ENCODE measurements at places on chromosomes 16 and 17.

DNA sequence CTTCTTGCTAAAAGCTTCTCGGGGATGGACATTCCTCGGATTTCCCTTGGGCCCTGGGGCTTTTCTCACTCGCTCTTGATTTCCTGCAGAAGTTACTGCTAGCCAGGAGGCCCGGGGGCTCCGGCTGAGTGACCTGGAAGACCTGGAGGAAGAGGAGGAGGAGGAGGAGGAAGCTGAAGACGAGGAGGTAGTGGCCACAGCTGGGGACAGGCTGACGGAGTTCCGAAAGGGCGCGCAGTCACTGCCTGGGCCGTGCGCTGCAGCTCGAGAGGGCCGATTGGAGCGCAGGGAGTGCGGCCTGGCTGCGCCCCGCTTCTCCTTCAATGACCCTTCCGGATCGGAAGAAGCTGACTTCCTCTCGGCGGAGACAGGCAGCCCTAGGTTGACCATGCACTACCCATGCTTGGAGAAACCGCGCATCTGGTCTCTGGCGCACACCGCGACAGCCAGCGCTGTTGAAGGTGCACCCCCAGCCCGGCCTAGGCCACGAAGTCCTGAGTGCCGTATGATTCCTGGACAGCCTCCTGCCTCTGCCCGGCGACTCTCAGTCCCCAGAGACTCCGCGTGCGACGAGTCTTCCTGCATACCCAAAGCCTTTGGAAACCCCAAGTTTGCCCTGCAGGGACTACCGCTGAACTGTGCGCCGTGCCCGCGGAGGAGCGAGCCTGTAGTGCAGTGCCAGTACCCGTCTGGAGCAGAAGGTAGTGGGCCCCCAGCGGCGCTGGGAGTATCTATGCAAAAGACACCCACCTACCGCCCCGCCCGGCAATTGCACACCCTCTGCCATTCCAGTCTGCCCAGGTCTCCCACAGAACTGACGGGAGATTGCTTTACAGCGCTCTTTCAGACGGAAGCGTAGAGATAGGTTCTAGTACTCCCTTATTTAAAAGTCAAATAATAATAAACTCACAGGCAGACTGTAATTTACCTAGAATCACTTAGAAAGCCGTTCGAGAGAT lies 4.9 kb downstream of the IRX6 start:
- DNase-seq = no peak

DNA sequence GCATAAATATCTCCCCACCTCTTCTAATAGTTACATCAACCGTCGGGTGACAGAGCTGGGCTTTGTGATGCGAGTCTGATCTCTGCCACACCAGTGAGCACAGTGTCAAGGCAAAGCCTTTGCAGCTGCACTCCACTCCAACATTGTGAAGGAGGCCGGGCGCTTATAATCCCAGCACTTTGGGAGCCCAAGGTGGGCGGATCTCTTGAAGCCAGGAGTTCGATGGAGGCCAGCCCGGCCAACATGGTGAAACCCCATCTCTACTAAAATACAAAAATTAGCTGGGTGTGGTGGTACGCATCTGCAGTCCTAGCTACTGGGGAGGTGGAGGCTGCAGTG lies 18.9 kb downstream of the CYB5D2 start:
- DNase-seq = no peak

- no peak for DNase-seq
Measured at GRCh38 chr17:17176341-17176740, 29.8 kb downstream of the PLD6 start.

GRCh38 chr17:31074772-31075555 lies 19.8 kb upstream of the NF1 start:
- DNase-seq = no peak

DNA sequence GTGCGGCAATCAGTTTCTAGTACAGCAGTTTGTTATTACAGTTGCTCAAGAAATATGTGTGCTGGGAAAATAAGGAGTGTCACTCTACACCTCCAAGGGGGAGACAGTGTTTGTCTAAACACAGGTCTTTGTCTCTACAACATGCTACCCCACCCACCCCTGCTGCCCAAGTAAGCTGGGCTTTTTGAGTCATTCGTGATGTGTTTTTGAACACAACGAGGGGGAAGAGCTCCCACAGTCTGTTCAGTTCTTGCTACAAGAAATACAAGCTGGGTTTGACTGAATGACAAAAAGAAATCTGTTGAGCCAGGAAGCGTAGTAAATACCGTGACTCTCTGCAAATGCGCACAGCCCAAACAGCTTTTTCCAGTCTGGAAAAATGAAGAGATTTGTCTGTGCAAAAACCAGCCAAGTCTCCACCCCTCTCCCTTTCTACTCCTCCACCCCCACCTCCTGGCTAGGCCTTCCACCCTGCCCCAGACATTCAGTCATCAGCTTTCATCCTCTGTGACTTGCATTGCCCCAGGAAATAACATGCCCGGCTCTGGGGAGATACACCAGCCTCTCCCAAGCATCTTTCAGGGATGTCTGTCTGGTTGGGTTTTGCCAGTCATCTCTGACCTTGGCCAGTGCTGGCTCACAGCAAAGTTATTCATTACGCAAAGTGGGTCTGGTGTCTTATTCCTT lies 25.7 kb downstream of the CHD9 start:
- DNase-seq = no peak

DNA sequence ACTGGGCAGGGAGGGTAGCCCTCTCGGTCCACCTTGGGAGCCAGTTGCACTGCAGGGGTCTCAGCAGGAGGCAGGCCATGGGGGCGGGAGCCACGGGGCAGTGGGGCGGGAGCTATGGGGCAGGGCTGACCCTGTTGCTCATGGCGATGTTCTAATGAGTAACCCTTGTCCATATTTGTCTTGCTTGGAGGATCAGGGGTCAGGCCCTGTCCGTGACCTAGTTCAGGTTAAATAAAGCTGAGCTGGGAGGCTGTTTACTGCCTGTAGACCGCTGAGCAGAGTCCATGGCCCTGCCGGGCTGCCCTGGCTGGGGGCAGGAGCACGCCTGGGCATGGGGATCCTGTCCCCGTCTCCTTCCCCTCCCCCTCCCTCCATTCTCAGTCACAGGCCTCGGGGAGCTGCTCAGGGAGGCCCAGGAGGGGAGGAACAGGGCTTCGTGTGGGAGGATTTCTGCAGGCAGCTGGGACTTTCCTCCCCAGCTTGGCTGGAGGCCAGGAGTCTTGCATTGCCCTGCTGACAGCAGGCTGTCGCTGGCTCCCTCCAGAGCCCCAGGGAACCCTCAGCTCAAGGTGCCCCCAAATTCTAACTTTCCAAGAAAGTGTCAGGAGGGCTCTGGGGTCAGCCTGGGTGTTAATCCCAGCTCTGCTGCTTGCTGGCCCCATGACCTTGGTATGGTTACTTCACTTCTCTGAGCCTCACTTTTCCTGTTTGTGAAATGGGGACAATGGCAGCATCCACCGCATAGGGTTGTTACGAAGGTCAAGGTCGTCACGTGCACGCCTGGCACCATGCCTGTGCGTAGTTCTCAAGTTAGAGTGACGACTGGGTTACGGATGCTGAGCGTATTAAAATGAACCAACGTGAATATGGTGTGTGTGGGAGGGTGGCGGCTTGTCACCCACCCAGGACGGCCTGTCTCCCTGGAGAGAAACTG lies 6.1 kb upstream of the SERPINF2 start:
- no peak for DNase-seq

DNA sequence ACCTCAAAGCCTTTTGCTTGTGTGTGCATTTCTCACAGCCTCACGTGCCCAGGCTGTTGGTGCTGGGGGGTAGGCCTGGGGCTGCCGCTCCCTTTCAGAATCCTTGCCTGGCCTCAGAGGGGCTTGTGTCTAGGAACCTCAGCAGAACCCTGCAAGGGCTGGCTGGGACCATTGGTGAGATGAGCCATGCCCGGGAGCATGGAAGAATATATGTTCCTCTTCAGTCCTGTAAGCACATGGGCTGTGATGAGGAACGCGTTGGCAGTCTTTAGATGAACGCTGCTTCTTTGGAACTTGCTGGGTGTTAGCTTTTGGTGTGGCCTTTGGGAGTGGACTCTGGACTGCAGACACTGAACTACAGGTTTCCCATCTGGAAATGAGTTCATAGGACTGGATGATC lies 32.0 kb upstream of the SLC5A10 start:
- DNase-seq = no peak

All from substantia nigra (tissue), 51 donors.